T-cell (primary cell): ENCODE measurements at places on chromosomes 4 and X. TPM values are rescaled to one million over a fixed set of nuclear protein-coding genes. Genes with fewer than 3 reads are reported as not detected.

GRCh38 chr4:113827285-113827684, 65.7 kb upstream of the CAMK2D start:
- no peaks in the 10 kb centered on the region for H3K27me3 ChIP-seq
- H3K27ac ChIP-seq: no peak overlapping the region
- peaks cover 7% of the 10 kb centered on the region for H3K4me1 ChIP-seq
- H3K4me3 ChIP-seq: no peak overlapping the region
- no peaks in the 10 kb centered on the region for H3K36me3 ChIP-seq
- DNase-seq: no peak

- H3K27me3 ChIP-seq: no peaks in the 10 kb centered on the region
- H3K36me3 ChIP-seq: no peaks in the 10 kb centered on the region
- H3K4me1 ChIP-seq: no peaks in the 10 kb centered on the region
- H3K4me3 ChIP-seq: no peak overlapping the region
- no peak for DNase-seq
- H3K27ac ChIP-seq: no peak overlapping the region
Observed at GRCh38 chrX:97616883-97617530, 733.3 kb downstream of the RPA4 start.

DNA sequence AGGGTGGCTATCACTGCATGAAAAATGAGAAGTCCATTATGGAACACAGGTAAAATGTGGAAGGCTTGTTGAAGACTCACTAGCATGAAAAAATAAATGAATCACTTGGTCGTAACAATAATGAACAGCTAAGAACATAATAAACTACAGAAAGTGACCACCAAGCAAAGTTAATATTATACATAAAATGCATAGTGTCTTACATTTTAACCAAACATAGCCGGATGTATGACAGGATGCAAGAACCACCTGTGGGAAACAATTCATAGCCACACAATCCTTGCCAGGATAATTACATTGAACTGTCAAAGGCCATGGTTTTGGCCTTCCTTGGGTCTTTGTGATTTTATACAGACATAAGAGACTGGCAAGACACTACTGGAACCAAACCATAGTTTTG, 81.9 kb upstream of the ATXN3L start:
- no peak overlapping the region for H3K4me3 ChIP-seq
- no peaks in the 10 kb centered on the region for H3K4me1 ChIP-seq
- no peaks in the 10 kb centered on the region for H3K36me3 ChIP-seq
- DNase-seq: no peak
- H3K27ac ChIP-seq: no peak overlapping the region

- no peak overlapping the region for H3K27ac ChIP-seq
- DNase-seq: no peak
- H3K36me3 ChIP-seq: no peaks in the 10 kb centered on the region
- no peaks in the 10 kb centered on the region for H3K4me1 ChIP-seq
- no peaks in the 10 kb centered on the region for H3K27me3 ChIP-seq
Observed at GRCh38 chr4:78560296-78560963, 8.9 kb downstream of the ANXA3 start.

- no peak overlapping the region for H3K4me3 ChIP-seq
- H3K4me1 ChIP-seq: no peaks in the 10 kb centered on the region
- H3K36me3 ChIP-seq: no peaks in the 10 kb centered on the region
- no peaks in the 10 kb centered on the region for H3K27me3 ChIP-seq
- no peak overlapping the region for H3K27ac ChIP-seq
- DNase-seq: no peak
Observed at GRCh38 chrX:38985375-38985774, 184.1 kb downstream of the MID1IP1 start.

GRCh38 chrX:17689971-17690409, 47.3 kb upstream of the SCML1 start:
- H3K36me3 ChIP-seq: no peaks in the 10 kb centered on the region
- no peak overlapping the region for H3K27ac ChIP-seq
- no peaks in the 10 kb centered on the region for H3K27me3 ChIP-seq
- H3K4me1 ChIP-seq: no peaks in the 10 kb centered on the region
- peak; percentile 6 for DNase-seq

- H3K4me3 ChIP-seq: no peak overlapping the region
- no peaks in the 10 kb centered on the region for H3K4me1 ChIP-seq
- DNase-seq: no peak
- H3K27me3 ChIP-seq: no peaks in the 10 kb centered on the region
Observed at GRCh38 chr4:38209654-38210053, 249.5 kb downstream of the PTTG2 start.

- no peak overlapping the region for H3K4me3 ChIP-seq
- no peaks in the 10 kb centered on the region for H3K4me1 ChIP-seq
- no peaks in the 10 kb centered on the region for H3K27me3 ChIP-seq
- H3K36me3 ChIP-seq: no peaks in the 10 kb centered on the region
- no peak for DNase-seq
Observed at GRCh38 chrX:69037786-69038185, 127.5 kb downstream of the PJA1 start.

GRCh38 chr4:37770016-37770415, 56.5 kb upstream of the PGM2 start:
- no peaks in the 10 kb centered on the region for H3K36me3 ChIP-seq
- no peak overlapping the region for H3K4me3 ChIP-seq
- H3K27me3 ChIP-seq: no peaks in the 10 kb centered on the region
- no peak overlapping the region for H3K27ac ChIP-seq
- DNase-seq: no peak

DNA sequence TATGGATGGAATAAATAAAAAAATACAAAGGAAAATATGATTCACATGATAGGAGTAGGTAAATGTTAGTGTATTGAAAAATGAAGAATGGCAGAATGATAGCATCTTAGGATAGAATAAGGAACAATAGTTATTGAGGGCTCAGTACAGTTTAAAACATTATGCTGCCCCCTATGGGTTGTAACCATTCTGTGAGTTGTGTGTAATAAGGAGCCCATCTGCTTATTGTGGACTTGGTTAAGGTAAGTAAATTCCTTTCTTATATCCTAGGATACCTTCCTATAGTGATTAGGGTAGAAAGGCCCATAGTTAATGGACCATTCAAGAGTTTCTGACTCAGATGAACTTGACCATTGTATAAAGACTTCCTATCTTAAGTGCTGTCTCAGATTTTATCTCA, 195.8 kb downstream of the PDHA2 start:
- H3K4me1 ChIP-seq: no peaks in the 10 kb centered on the region
- H3K36me3 ChIP-seq: no peaks in the 10 kb centered on the region
- H3K4me3 ChIP-seq: no peak overlapping the region
- H3K27ac ChIP-seq: no peak overlapping the region
- no peaks in the 10 kb centered on the region for H3K27me3 ChIP-seq
- DNase-seq: no peak

DNA sequence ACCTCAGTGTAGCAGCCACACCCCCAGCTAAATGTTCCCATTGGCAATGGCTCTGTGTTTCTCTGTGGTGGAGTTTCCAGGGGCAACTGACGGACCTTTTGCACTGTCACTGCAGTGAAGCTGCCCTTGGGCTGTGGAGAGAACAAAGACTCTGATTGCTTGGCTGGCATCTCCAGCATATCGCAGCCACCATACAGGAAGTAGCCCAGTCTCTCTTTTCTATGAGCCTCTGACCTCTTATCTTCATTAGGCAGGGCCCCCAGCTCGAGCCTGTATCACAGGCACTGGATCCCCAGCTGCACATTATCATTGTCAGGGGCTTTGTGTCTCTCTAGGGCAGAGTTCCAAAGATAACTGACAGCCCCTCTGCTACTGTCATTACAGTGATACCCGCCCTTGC, 483.5 kb downstream of the ARAP2 start:
- no peak overlapping the region for H3K4me3 ChIP-seq
- H3K27me3 ChIP-seq: peaks cover 4% of the 10 kb centered on the region
- no peaks in the 10 kb centered on the region for H3K4me1 ChIP-seq
- no peak for DNase-seq
- H3K36me3 ChIP-seq: no peaks in the 10 kb centered on the region

- no peak overlapping the region for H3K27ac ChIP-seq
- H3K27me3 ChIP-seq: no peaks in the 10 kb centered on the region
- H3K4me1 ChIP-seq: peaks cover 8% of the 10 kb centered on the region
- no peak overlapping the region for H3K4me3 ChIP-seq
Observed at GRCh38 chr4:145093638-145094037, 4.4 kb downstream of the ANAPC10 start.

DNA sequence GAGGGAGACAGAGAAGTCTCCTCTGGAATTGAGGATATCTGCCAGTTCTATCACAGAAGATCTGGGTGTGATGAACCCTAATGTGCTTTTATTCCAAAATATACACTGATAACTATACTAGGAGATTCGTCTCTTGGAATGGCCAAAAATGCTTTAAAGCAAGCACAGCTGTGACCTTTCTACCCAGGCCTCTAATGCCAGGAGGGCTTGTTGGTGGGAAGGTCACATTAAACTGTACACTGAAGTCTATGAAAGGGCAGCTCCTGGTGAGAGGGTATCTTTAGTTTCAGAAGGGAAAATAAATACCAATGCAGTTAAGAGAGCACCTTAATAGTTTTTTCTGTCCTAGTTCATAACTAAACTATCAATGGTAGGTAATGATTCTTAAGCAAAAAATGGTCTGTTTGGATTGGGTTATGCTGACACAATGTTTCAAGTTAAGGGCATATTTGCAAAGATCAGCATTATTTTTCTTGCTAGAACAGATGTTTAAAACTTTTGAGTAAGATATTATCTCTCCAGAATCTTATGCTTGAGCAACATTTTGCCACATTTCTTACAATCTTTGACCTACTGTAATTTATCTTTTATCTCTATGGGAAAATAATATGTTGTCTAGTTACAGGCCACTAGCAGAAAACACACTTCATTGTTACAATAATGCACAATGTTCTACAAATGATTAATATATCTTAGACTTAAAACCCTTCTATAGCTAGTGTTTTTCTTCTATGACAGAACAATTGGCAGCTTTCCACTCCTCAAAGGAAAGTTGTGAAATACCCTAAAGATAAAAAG, 59.6 kb downstream of the SEC24D start:
- no peaks in the 10 kb centered on the region for H3K36me3 ChIP-seq
- no peak for DNase-seq
- H3K27me3 ChIP-seq: no peaks in the 10 kb centered on the region
- H3K27ac ChIP-seq: no peak overlapping the region
- H3K4me3 ChIP-seq: no peak overlapping the region
- H3K4me1 ChIP-seq: no peaks in the 10 kb centered on the region

DNA sequence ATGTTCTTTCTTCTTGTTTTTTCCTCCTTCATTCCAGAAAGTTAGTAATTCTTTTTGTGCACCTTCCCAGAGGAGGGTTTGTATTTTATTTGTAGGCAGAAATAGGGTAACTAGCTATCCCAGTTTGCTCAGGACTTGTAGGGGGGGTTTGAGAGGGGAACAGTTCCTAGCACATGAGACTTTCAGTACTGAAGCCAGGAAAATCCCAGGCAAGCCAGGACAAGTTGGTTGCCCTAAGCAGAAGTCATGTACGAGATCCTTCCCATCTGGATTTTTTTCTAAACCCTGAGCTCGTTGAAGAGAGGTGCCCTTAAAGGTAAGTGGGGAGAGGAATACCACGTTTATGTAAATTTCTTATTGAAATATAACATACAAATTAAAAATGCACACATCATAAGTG, 15.6 kb upstream of the TAB3 start:
- H3K27ac ChIP-seq: no peak overlapping the region
- H3K36me3 ChIP-seq: no peaks in the 10 kb centered on the region
- no peaks in the 10 kb centered on the region for H3K4me1 ChIP-seq
- no peak for DNase-seq
- no peaks in the 10 kb centered on the region for H3K27me3 ChIP-seq

GRCh38 chrX:115584696-115585095, 23.7 kb downstream of the PLS3 start:
- DNase-seq: no peak
- no peaks in the 10 kb centered on the region for H3K36me3 ChIP-seq
- no peak overlapping the region for H3K4me3 ChIP-seq
- H3K27me3 ChIP-seq: no peaks in the 10 kb centered on the region

DNA sequence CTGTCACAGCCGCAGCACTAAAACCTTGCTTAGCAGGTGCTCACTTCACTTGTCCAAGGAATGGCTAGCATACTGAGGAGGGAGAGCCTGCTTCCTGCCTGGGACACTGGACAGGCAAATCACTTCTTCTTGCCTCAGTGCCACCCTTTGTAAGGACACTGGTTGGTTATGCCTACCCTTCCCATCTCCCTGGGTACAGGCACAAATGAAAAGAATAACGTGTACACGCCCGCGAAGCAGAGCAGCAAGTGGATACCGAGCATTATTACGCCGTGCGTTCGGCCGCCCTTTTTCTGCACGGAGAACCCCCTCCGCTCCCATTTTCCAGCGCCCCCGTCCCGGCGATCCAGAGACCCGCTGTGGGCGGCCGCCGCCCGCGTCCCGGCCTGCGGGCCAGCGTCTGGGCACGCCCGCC, 338 bp upstream of the KLHL2 start:
- no peaks in the 10 kb centered on the region for H3K36me3 ChIP-seq
- peaks cover 5% of the 10 kb centered on the region for H3K4me1 ChIP-seq
- DNase-seq: no peak
- H3K4me3 ChIP-seq: peak overlapping the region; percentile 70
- H3K27me3 ChIP-seq: no peaks in the 10 kb centered on the region

GRCh38 chr4:12452291-12452690, 1023.6 kb upstream of the HS3ST1 start:
- DNase-seq: no peak
- no peaks in the 10 kb centered on the region for H3K27me3 ChIP-seq
- H3K27ac ChIP-seq: no peak overlapping the region

DNA sequence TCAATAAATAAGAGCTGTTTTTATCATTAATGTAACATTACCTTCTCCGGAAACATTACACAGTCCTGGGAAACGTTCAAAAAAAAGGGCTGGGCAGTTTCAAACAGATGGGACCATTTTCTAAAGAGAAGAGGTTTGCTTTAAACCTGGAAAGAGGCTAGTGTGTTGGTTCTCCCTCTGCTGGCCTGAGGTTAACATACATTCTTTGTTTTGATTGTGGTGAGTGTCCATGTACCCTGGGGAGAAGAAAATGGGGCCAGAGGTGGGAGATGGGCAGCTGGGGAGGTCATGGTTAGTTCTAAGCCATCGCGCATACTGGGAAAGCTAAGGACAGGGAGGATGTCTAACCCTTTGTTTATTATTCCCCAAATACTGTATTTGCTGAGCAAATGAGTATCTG, 194.7 kb downstream of the CPEB2 start:
- no peaks in the 10 kb centered on the region for H3K36me3 ChIP-seq
- no peaks in the 10 kb centered on the region for H3K4me1 ChIP-seq
- H3K27ac ChIP-seq: no peak overlapping the region
- DNase-seq: no peak

DNA sequence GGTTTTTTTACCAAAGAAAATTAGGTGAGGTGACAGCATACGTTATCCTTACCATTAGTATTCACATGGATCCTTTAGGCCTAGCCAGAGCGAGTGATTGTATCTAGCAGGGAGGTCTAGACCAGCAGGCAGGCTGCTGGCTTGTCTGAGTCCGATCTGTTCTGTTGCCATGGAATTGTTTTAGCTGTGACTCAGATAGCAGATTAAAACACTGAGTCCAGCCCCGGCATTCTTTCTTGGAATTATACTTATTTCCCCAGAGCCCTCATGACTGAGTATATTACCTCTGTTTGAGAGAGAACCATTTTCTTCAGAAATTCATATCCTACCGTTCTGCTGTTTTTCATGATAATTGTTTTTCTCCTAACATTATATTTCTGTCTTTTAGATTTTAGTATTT, 37.4 kb downstream of the OCRL start:
- H3K27me3 ChIP-seq: no peaks in the 10 kb centered on the region
- DNase-seq: no peak
- H3K27ac ChIP-seq: no peak overlapping the region

Gene IL13RA2
- not detected for total RNA-seq

Gene TMEM156
- total RNA-seq: 7.5 TPM

Gene BCLAF3
- 9.1 TPM for total RNA-seq

Gene SHROOM4
- total RNA-seq: not detected

Gene ETDA
- total RNA-seq: not detected

Gene CHST7
- total RNA-seq: 6.4 TPM

Gene TCEAL9
- not detected for total RNA-seq

Gene ANXA3
- not detected for total RNA-seq

Gene CXCL11
- not detected for total RNA-seq

Gene BMP3
- not detected for total RNA-seq

Gene CPZ
- not detected for total RNA-seq

Gene GPR78
- total RNA-seq: not detected

Gene PAGE2B
- 1.6 TPM for total RNA-seq

Gene TEX11
- total RNA-seq: not detected
